ENCODE measurements at places on chromosomes 7 and 10. TPM values are rescaled to one million over a fixed set of nuclear protein-coding genes. Genes with fewer than 3 reads are reported as not detected.

Gene STEAP4
- not detected for total RNA-seq

Gene WNT2
- not detected for total RNA-seq

Gene NKX1-2
- not detected for total RNA-seq

Gene RINT1
- 25.2 TPM for total RNA-seq

Gene ZC3HAV1L
- total RNA-seq, result 5.1 TPM

Gene CACNA2D1
- total RNA-seq, result not detected

DNA sequence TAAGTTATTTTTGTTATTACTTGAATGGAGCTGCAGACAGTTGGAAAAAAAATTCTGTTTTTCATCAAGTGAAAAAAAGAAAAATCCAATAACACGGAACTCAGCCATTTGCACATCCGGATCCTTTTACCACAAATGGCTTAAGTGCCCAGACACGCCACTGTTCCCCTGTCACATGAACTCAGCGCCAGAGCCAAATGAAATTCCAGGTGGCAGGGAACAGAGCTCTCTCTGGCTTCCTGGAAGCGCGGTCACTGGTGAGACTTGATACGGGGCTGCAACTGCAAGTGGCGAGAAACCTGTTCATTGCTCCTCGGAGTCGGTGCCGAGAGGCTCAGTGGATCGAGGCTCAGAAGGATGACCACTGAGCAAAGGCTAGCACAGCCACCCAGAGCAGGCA, 60.8 kb upstream of the NPTX2 start:
- H3K27ac ChIP-seq, result no peak overlapping the region
- no peak for DNase-seq
- peaks cover 2% of the 10 kb centered on the region for H3K27me3 ChIP-seq

- peaks cover 15% of the 10 kb centered on the region for H3K4me1 ChIP-seq
- H3K27ac ChIP-seq, result peak overlapping the region; percentile 9
- peak overlapping the region; percentile 95 for H3K4me3 ChIP-seq
- H3K36me3 ChIP-seq, result peaks cover 9% of the 10 kb centered on the region
- no peaks in the 10 kb centered on the region for H3K27me3 ChIP-seq
These were observed 2.6 kb upstream of the RFC2 start for GRCh38 chr7:74256491-74257408.

- peaks cover 6% of the 10 kb centered on the region for H3K36me3 ChIP-seq
- DNase-seq, result no peak
- peaks cover 14% of the 10 kb centered on the region for H3K27me3 ChIP-seq
- H3K27ac ChIP-seq, result no peak overlapping the region
- peaks cover 2% of the 10 kb centered on the region for H3K4me1 ChIP-seq
These were observed 129.3 kb downstream of the MYOF start for GRCh38 chr10:93352638-93353383.

GRCh38 chr10:117463545-117463920, 79.0 kb upstream of the EMX2 start:
- H3K36me3 ChIP-seq, result no peaks in the 10 kb centered on the region
- peaks cover 4% of the 10 kb centered on the region for H3K27me3 ChIP-seq
- no peak overlapping the region for H3K4me3 ChIP-seq
- no peaks in the 10 kb centered on the region for H3K4me1 ChIP-seq
- DNase-seq, result no peak

DNA sequence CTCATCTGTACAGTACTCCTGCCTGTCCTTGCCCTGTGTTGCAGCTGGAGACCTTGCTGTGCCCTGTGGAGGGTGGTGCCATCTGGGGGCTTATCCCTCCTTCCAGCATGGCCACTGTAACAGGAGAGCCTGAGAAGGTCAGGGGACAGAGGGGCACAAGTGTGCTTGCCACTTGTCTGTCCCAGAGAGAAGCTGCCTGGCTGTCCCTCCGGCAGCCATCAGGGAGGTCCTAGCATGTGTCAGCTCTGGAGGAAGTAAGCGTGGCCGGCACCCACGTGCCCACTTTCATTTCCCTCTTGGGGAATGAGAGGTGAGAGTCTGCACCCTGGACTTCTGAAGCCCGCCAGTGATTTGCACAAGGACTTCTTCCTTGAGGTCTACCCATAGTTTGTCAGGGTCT, 97.0 kb upstream of the PPIF start:
- peaks cover 6% of the 10 kb centered on the region for H3K36me3 ChIP-seq
- DNase-seq, result no peak
- peak overlapping the region; percentile 13 for H3K27ac ChIP-seq
- peaks cover 42% of the 10 kb centered on the region for H3K4me1 ChIP-seq
- no peaks in the 10 kb centered on the region for H3K27me3 ChIP-seq

DNA sequence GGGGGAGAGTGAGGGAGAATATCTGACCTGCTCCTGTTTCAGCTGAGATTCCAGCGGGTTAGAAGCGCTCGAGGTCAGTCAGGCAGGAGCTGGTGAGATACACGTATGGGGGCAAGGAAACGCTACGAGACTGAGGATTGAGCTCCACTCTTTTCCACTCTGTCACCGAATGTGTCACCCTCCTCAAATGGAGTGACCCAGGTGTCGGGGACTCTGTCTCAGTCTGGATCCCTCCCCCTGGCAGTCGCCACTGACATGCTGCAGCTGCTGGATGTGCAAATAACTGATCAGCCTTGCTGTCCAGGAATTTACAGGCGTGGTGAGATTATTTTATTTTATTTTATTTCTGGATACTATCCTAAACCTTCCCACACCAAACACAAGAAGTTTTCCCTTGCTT, 100.9 kb upstream of the DPP6 start:
- DNase-seq, result no peak
- no peak overlapping the region for H3K27ac ChIP-seq

DNA sequence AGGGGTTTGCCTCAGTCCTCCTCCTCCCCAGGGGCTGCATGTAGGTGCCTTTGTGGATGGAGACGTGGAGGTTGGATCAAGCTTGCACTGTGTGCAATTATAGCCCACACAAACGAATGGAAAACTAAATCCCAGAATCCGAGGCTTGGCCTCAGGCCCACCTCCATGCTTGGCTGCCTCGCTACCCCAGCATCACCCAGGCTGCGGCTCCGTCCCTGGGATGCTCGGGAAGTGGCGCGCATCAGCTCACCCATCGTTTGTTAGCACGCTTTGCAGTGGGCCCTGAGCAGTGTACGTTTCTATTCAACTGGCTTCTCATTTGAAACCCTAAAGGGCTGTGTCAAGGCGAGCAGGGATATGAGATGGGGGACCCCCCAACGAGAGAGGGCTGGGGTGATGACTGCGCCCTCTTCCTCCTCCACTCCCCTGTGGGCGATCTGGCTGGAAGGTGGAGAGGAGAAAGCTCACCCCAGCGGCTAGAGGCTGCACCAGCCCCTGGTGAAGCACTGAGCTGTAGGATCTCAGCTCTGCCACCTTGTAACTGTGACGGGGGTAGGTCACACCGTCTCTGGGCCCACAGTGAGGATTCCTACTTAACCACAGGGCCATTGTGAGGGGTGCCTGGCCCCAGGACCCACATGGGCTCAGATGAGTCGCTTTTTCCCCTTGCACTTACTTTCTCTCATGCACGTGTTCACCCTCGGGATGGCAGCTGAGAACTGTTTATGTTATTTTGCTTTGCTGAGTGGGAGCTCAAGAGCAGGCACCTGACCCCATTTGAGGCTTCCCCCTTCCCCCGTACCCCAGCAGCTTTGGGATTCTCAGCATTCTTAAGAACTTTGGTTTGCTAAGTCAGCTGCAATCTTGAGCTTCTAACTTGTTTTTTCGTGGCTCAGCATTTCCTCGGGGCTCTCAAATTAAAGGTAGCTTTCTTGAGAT, 12.7 kb upstream of the BTBD16 start:
- no peak overlapping the region for H3K27ac ChIP-seq
- no peak for DNase-seq
- no peaks in the 10 kb centered on the region for H3K36me3 ChIP-seq
- peaks cover 5% of the 10 kb centered on the region for H3K27me3 ChIP-seq

- H3K27ac ChIP-seq, result no peak overlapping the region
- no peaks in the 10 kb centered on the region for H3K36me3 ChIP-seq
- H3K4me3 ChIP-seq, result no peak overlapping the region
- H3K4me1 ChIP-seq, result no peaks in the 10 kb centered on the region
These were observed 186.6 kb downstream of the DNAJB6 start for GRCh38 chr7:157523371-157523765.

DNA sequence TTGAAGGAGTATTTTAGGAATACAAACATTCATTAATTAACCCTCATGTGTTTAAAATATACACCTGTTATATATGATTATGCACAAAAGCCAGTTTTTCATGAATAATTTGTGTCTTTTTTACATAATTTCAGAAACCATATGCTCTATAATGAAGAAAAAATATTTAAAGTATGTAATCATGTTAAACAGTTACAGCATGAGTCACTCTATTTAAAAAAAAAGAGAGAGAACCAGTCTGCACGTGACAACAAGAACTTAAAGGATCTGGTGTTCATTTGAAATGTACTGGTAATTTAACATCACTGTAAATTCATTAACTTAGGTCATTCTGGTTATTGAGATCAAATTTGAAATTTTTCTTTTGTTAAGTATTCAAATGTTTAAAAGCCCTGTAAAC, 228.5 kb downstream of the CACNB2 start:
- no peak overlapping the region for H3K4me3 ChIP-seq
- no peaks in the 10 kb centered on the region for H3K4me1 ChIP-seq
- peaks cover 6% of the 10 kb centered on the region for H3K27me3 ChIP-seq

DNA sequence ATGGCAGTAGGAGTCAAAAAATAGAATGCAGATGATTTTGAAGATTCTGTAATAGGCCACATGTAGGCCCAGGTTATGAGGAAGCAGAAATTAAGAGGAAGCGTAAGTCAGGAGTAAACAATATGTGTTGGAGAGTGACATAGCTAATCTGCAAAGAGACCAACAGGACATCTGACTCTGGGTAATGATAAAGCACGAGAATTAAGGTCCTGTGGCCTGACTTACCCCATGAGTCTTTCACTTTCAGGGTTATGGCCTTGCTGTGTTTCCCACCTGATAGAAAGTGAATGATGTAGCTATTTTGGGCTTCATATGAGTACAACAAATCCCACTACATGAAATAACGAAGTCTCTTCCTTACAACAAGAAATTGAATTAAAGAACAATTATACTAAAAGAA, 393.0 kb downstream of the MAGI2 start:
- no peaks in the 10 kb centered on the region for H3K27me3 ChIP-seq
- DNase-seq, result no peak
- no peak overlapping the region for H3K4me3 ChIP-seq
- H3K27ac ChIP-seq, result no peak overlapping the region
- H3K36me3 ChIP-seq, result no peaks in the 10 kb centered on the region
- no peaks in the 10 kb centered on the region for H3K4me1 ChIP-seq

GRCh38 chr7:50637725-50638643, 72.8 kb upstream of the DDC start:
- DNase-seq, result no peak
- no peak overlapping the region for H3K27ac ChIP-seq
- peaks cover 2% of the 10 kb centered on the region for H3K27me3 ChIP-seq
- no peaks in the 10 kb centered on the region for H3K36me3 ChIP-seq
- H3K4me1 ChIP-seq, result no peaks in the 10 kb centered on the region

GRCh38 chr10:74825371-74826141, 844 bp upstream of the KAT6B start:
- H3K4me3 ChIP-seq, result peak overlapping the region; percentile 83
- peak overlapping the region; percentile 93 for H3K27ac ChIP-seq

DNA sequence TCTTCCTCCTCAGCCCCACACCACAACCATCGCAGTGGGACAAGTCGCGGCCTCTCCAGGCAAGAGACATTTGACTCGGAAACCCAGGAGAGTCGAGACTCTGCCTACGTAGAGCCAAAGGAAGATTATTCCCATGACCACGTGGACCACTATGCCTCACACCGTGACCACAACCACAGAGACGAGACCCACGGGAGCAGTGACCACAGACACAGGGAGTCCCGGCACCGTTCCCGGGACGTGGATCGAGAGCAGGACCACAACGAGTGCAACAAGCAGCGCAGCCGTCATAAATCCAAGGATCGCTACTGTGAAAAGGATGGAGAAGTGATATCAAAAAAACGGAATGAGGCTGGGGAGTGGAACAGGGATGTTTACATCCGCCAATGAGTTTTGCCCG, 112.1 kb downstream of the NSUN6 start:
- H3K27me3 ChIP-seq, result no peaks in the 10 kb centered on the region
- no peak for DNase-seq
- H3K4me3 ChIP-seq, result no peak overlapping the region
- H3K4me1 ChIP-seq, result no peaks in the 10 kb centered on the region
- peaks cover 40% of the 10 kb centered on the region for H3K36me3 ChIP-seq
- no peak overlapping the region for H3K27ac ChIP-seq

- H3K36me3 ChIP-seq, result no peaks in the 10 kb centered on the region
- no peak overlapping the region for H3K27ac ChIP-seq
- no peaks in the 10 kb centered on the region for H3K27me3 ChIP-seq
- no peak for DNase-seq
These were observed 71.4 kb downstream of the PLXNA4 start for GRCh38 chr7:132504852-132505251.

GRCh38 chr7:25835197-25835596, 316.8 kb upstream of the NFE2L3 start:
- DNase-seq, result no peak
- no peaks in the 10 kb centered on the region for H3K36me3 ChIP-seq
- no peaks in the 10 kb centered on the region for H3K4me1 ChIP-seq
- H3K27ac ChIP-seq, result no peak overlapping the region
- H3K27me3 ChIP-seq, result peaks cover 12% of the 10 kb centered on the region

DNA sequence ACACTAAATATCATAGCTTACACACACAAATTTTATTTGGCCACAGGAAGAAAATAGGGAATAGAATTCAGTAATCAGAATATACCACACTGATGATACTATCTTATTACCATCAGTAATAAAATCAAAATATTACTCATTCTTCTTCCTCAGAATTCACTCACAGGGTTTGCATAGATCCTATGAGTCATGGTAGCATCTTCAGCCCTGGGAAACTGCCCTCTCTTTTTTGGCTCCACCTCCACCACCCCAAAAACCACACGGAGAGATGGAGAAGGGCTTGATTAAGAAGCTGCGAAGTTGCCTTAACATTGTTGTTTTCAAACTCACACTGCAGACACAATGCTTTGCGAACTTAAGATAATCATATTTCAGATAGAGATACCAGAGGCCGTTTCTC, 154.1 kb upstream of the AHR start:
- H3K36me3 ChIP-seq, result no peaks in the 10 kb centered on the region
- H3K27me3 ChIP-seq, result no peaks in the 10 kb centered on the region
- peaks cover 51% of the 10 kb centered on the region for H3K4me1 ChIP-seq
- H3K4me3 ChIP-seq, result peak overlapping the region; percentile 28
- no peak overlapping the region for H3K27ac ChIP-seq
- peak; percentile 70 for DNase-seq

DNA sequence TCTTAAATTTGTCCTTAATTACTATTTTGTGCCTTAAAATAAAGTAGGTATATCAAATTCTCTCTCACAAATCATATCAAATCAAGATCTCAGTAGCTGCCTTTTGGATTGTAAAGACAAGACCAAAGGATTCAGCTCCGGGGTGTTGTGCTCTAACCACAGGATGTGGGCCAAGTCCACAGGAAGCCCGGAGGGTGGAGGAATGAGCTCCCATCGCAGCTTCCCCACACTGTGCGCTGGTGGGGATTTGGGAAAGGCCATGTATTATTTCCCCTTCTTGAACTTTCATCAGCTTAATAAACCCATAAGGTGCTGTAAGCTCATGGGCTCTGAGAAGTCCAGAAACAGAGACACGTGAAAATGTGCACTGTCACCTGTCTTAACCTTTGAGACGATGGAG, 241.6 kb upstream of the TCERG1L start:
- no peaks in the 10 kb centered on the region for H3K4me1 ChIP-seq
- H3K27me3 ChIP-seq, result peaks cover 2% of the 10 kb centered on the region
- H3K4me3 ChIP-seq, result no peak overlapping the region
- H3K36me3 ChIP-seq, result no peaks in the 10 kb centered on the region
